ENCODE measurements at places on chromosomes 2 and 18. TPM values are rescaled to one million over a fixed set of nuclear protein-coding genes. Genes with fewer than 3 reads are reported as not detected.
A peak's percentile ranks its signal among the peaks of the same experiment; 100 is the strongest.

DNA sequence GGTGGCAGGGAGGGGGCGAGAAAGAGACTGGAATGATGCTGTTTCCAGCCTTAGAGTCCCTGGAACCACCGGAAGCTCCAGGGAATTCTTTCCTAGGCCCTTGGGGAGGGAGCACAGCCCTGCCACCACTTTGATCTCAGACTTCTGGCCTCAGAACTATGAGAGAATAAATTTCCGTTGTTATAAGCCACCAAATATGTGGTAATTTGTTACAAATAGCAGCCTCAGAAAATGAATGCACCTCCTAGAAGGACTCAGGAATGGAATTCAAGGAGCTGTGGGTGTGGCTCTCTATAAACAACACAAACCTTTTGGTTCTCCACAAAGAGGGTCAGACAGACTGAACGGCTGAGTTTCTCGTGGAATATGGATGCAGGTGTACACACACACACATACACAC lies 144.5 kb downstream of the ACKR3 start:
- DNase-seq = no peak

Gene C1QL2
- total RNA-seq = not detected

DNA sequence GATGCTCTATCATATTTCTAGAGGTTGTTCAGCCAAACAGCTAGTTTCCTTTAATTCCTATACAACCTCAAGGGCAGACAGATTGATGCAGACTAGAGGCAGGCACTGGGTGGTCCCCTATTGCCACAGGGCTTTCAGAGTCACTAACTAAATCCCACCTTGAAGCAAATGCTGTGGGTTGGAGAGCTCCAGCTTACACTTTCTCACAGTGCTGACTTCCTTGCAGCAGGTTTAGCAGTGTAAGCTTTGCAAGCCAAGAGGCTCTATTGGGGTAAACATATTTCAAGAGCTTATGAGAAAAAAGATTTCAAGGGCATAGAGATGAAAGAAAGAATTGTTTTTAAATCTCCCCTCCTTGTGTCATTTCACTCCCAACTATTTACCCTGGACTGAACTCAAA lies 366.5 kb upstream of the CRIM1 start:
- DNase-seq = no peak

GRCh38 chr2:227132986-227133385 lies 31.0 kb downstream of the COL4A4 start:
- DNase-seq = no peak

- DNase-seq = no peak
These were observed 8.8 kb downstream of the DHX57 start for GRCh38 chr2:38866773-38867443.

- DNase-seq = peak; percentile 27
These were observed 1.8 kb downstream of the FBXO48 start for GRCh38 chr2:68465081-68465916.
